Temporal lobe (tissue), 4 donors: ENCODE measurements at places on chromosomes 4 and X. TPM values are rescaled to one million over a fixed set of nuclear protein-coding genes. Genes with fewer than 3 reads are reported as not detected.

NPY2R gene
- 11.8 TPM for total RNA-seq

CXCL6 gene
- under 0.01 TPM for total RNA-seq

MGAT4D gene
- not detected for total RNA-seq

TMEM271 gene
- total RNA-seq = 11.6 TPM

KLB gene
- 0.25 TPM for total RNA-seq

LRBA gene
- 21.1 TPM for total RNA-seq

WAS gene
- total RNA-seq = 0.74 TPM

LRP2BP gene
- 4.2 TPM for total RNA-seq

CXCL8 gene
- 4.7 TPM for total RNA-seq

NUDT10 gene
- 39.1 TPM for total RNA-seq

MAGEA6 gene
- not detected for total RNA-seq

IL13RA2 gene
- 3.9 TPM for total RNA-seq

ATP7A gene
- 11.1 TPM for total RNA-seq

GPC4 gene
- total RNA-seq = 4.7 TPM

MAP7D2 gene
- total RNA-seq = 9.3 TPM
